Stimulated activated CD4-positive, alpha-beta T cell treated with anti-CD3 and anti-CD28 coated beads, Interleukin-12 subunit alpha, Interleukin-12 subunit beta, amount 100 ng/mL, for 24 hours (primary cell): ENCODE measurements at places on chromosomes 16 and 17.

DNA sequence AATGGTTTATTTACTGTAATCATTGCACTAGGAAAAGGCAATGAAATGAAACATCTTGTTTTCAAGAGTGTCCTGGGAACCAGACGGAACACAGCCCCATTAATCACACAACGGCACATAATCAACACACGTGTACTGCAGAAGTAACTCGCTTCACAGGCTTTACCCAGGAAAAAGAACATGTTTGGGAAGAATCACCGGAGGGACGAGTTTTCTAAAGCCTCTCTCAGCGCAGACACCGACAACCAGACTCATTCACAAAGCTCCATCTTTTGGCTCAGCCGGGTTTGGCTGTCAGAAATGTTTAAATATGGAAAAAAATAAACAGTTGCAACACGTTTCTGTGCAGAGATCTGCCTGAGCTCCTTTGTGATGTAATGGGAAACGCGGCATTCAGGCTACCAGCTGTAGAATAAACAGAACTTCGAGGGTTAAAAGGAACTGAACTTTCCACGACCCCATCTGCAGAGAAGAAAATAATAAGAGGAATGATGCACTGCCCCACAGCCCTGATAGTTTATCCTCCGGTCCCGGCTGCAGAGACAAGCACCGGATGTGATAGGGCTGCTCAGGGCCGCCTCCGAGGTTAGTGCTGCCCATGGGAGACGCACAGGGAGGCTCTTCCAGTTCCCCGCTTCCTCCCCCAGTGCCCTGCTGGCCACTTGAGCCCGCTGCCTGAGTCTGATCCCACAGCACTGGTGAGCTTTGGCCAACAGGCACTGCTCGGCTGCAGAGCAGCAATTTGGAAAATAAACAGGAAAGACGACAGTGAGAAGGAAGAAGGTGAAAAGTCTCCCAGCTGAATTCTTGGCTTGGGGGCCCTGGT is 119.8 kb downstream of the HIC1 start:
- DNase-seq = no peak

- DNase-seq = no peak
Measured at GRCh38 chr17:61868074-61868473, 4.7 kb upstream of the BRIP1 start.

DNA sequence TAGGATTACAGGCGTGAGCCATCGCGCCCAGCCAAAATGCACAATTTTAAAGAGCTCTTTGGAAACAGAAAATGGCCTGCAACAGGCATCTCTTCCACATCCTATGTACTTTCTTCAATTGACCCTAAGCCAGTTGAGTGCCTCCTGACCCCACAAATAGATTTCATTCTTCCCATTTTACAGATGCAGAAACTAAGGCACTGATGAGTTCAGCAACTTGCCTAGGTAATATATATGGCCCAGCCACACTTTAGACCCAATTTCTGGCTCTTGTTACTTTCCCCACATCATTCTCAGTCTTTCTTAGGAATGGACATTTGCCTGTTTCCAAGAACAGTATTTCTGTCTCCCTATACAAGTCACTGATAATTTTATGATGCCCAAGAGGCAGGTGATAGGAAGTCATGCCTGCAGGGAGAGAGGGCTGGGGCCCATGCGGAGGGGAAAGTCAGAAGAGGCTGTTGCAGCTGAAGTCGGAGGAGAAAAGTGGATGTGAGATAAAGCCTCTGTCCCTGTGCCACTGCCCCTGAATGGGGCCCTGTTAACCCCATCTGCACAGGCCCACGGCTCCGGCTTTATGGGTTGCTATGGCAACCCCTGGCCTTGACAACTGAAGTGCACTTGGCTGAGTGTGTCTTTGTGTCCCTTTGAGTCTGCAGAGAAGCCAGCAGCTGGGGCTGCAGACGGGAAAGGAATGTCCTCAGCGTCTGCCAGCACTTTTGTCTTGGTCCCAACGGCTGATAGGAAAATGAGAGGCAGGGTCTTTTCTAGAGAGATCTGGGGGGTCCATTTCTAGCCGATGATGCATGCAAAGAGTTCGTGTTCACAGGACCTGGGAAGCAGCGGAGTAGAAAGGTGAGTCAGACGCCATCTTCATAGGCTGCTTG is 45.9 kb downstream of the ABAT start:
- DNase-seq = no peak

DNA sequence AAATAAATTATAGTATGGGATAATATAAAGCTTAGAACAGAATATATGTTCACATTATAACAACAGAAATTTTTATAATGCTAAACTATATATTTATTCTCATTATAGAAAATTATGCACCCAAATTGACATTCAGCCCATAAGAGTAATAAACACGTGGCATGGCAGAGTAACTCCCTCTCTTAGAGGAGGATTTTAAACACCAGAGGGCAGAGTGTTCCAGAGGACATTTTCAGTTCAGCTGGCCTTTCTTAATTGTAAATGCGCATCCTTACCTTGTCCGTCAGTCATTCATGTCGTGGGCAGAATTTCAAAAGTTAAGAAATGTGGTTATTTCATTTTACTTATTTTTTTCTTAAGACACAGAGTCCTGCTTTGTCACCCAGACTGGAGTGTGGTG is 147.1 kb downstream of the TANC2 start:
- DNase-seq = no peak

DNA sequence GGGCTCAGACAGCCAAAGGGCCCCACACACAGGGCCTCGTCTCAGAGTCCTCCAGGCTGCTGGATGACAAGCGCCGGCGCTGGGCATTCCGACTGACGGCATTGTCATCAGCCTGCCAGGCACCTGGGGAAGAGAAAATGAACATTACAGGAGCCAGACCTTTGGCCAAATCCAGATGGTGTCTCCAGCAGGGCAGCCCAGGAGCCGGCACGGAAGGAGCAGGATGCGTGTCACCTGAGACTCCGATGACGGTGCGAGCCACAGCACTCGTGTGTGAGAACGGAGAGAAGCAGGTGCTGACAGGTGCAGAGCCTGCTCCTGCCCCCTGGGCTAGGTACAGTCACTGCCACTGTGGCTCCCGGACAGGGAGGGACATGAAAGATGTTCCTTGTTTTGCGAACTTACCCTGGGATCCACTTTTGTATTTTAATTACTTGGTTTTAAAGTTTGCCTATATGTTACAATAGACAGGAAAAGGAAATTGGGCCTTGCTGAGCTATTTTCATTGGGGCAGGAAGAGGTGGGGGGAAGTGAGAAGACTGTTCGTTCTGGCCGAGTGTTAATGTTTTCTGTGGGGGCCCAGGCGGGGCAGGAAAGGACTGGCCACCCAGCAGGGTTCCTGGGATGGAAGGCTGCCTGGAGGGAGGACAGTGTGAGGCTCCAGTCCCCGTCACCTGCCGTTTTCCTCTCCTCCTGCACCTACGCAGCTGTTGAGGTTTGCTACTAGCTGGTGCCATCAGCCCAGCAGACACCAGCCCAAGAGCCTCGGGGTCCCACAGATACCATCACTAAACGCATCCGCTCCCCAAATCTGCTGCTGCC is 4.4 kb upstream of the FOXJ1 start:
- no peak for DNase-seq

DNA sequence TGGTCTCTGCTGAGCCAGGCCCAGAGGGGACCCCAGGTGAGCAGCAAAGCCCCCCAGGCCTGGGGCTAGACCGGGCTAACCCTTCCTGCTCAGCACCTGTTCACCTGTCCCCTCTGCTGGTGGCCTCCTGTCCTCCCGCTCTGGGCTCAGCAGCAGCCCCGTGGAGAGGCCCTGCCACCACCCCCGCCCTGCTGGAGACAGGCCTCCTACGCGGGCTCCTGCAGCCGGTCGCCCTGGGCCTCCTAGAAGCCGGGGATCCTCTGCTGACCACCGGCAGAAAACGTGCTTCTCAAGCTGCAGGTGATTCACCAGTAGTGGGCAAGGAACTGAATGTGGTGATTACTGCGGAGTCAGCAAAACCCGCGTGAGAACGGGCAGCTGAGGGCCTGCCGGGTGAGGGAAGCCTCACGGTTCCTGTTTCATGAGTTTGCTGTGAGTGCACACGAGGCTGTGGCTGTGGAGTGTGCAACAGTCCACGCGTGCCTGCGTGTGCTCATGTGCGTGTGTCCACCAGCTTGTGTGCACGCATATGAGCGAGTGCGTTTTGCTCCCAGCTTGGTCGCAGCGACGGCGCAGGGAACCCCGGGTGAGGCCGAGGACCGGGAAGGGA is 792 bp downstream of the SECTM1 start:
- DNase-seq = no peak
